ENCODE measurements at places on chromosomes 12 and 14.
A peak's percentile ranks its signal among the peaks of the same experiment; 100 is the strongest.

- DNase-seq, result no peak
Measured at GRCh38 chr14:76924371-76925096, 98.3 kb downstream of the LRRC74A start.

DNA sequence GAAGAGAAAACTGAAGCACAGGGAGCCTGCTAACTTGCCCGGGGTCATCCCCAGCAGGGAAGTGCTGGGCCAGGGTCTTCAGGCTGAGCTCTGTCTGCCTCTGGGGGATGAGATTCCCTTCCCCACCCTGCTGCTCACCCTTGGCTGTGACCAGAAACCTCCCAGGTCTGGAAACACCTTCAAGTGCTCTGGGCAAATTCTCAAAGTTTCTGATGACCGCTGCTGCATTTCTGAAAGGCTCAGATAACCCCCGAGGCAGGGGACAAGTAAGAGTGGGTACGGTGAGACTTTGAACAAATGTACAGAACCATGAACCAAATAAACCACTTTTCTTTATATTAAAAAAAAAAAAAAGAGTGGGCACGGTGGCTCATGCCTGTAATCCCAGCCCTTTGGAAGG lies 41.3 kb downstream of the LTBP2 start:
- no peak for DNase-seq

GRCh38 chr12:58309806-58310205 lies 368.4 kb downstream of the ATP23 start:
- DNase-seq, result no peak

GRCh38 chr14:84657911-84658310 lies 872.0 kb upstream of the FLRT2 start:
- DNase-seq, result no peak

DNA sequence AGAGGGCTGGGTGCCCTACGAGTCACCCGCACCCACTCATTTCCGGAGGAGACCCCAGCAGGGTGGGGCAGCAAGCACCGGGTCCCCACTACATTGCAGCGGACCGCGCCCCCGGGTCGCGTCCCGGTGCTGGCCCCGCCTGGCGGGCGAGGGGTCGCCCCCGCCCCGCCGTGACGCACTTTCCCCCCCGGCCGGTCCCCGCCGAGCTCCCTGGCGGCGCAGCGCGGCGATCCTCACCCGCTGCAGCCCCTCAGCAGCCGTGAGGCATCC lies 106.1 kb downstream of the PRICKLE1 start:
- DNase-seq, result no peak

- DNase-seq, result no peak
Measured at GRCh38 chr12:3281588-3282383, 204.6 kb downstream of the TSPAN9 start.

DNA sequence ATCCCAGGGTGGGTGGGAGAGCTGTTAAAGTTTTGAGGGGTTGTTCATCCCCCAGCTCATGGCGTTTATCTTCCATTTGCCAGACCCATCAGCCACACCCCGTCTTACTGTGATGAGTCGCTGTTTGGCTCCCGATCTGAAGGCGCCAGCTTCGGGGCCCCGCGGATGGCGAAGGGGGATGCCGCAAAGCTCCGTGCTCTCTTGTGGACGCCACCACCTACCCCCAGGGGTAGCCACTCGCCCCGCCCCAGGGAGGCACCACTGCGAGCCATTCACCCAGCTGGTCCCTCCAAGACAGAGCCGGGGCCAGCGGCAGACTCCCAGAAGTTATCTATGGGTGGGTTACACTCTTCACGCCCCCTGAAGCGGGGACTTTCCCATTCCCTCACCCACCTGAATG lies 5.7 kb downstream of the RITA1 start:
- DNase-seq, result no peak

DNA sequence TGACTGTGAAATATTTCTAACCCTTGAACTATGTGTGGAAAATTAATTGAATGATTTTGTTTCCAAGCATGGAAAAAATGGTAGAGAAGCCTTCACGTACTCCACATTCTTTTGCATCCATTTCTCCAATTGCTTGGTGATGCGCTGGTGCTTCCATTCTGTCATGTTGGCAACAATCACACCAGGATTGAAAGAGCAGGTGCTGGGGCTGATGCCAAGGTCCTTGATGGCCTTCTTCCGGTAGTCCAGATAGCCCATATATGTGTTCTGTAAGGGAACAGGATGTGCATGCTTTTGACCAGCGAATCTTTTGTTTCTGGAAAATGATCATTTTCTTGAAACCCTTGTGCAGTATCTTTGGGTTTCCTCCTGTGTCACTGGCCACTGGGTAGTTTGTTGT lies 28.6 kb downstream of the TDG start:
- DNase-seq, result no peak

- peak; percentile 56 for DNase-seq
Measured at GRCh38 chr14:68249661-68250451, 430.3 kb downstream of the RAD51B start.

Data from stromal cell of bone marrow (primary cell).